CD4-positive, alpha-beta T cell (primary cell): ENCODE measurements at places on chromosomes 5 and 9.
A peak's percentile ranks its signal among the peaks of the same experiment; 100 is the strongest.

GRCh38 chr9:33272061-33272460 lies 7.2 kb downstream of the CHMP5 start:
- DNase-seq, result no peak

DNA sequence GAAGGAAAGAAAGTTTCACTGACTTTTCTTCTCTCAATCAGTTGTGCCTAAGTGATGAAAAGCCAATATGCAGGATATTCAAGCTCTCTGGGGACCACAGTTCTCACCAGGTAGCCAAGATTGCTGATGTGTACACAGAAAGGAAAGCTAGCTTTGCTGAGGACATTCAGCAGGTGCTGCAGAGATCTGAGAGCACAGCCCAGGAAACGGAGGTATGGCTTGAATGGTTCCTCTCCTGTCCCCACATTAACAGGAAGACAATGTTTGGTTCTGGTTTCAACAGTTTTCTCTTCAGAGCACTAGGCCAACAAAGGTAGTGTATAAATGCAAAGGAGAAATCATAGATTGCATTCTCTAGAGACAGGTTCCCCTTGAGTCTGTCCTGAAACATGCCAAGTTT lies 69.6 kb downstream of the PTPDC1 start:
- no peak for DNase-seq

- DNase-seq, result no peak
Measured at GRCh38 chr5:167128581-167128980, 1162.9 kb upstream of the WWC1 start.

DNA sequence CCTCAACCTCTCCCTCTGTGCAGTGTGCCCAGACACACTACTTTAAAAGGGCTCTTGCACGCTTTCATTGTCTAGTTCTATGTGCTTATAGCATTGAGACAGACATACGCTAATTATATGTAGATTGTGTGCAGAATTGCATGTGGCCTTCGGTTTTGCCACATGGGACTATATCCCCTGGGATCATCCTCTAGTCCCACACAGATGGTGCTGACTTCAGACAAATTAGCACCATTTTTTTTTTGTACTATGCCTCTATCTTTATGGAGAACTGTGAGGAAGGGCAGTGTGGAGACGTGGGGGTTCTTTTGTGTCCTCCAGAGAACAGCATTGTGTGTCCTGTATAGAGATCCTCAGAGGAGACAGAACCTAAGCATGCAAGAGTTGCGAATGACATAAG lies 29.3 kb downstream of the PAPPA start:
- no peak for DNase-seq

DNA sequence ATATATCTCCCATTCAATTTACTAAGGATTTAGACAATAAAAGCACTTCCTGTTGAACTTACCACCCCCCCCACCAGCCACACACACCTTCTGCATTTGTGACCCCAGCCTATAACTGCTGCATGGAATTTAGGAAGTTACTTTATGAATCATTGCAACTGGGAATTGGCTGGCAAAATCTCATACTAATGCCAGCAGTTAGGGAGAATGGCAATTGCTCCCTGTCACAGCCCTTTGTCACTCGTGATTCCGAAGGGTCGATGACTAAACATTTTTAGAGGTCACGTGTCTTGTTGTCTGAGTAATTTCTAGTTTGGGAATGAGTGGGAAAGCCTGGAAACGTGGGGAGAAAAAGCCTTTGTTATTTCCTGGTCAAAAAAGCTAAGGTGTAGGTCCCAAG lies 46.6 kb upstream of the PCA3 start:
- DNase-seq, result peak; percentile 38
